Tongue (tissue), 3 donors: ENCODE measurements at places on chromosomes 7 and 10.

DNA sequence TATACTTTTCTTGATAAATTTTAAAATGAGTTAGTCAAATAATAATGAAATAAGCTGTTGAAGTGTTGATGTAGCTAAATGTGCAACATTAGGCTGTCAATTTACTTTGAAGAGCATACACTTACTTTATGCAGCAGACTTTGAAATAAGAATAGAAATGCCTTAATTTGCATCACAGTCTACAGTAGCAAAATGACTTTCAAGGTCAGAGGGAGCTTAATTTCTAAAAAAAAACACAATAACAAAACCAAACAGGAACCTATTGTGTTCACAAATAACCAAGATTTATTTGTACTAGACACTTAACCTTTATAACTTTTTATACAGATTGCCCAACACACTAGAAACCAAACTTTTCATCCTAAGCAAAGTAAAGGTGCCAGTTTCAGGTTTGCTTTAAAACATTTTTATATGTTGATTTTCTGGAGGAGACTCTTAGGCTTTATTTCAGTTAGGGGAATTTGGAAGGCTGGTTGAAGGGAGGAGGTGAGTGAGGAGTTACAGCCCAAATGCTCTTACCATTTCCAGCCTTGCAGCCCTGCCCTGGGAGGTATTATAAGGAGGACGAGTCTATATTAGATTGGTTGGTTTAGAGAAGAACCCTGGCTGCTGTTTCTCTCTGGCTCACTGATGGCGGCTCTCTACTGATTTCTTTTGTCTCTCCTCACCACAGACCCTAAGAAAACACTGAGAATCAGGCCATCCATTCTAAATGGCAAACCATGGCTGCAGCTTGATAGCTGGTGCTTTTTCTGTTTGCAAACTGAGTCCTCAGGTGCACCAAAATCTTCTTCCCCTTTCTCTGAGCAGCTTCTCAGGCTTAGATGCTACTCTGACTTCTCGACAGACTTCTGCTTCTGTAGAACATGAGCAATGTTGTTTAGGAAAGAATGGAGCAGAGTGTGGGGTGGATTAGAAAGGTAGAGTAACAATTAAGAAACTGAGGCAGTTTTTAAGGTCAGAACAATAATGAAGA lies 55.2 kb upstream of the RPA3 start:
- no peak for DNase-seq

GRCh38 chr7:36439624-36440023 lies 50.0 kb downstream of the ANLN start:
- DNase-seq, result no peak

- DNase-seq, result no peak
Observed at GRCh38 chr10:114652402-114653368, 5.4 kb downstream of the ABLIM1 start.

- DNase-seq, result no peak
Observed at GRCh38 chr10:126595160-126595559, 75.3 kb downstream of the C10orf90 start.

DNA sequence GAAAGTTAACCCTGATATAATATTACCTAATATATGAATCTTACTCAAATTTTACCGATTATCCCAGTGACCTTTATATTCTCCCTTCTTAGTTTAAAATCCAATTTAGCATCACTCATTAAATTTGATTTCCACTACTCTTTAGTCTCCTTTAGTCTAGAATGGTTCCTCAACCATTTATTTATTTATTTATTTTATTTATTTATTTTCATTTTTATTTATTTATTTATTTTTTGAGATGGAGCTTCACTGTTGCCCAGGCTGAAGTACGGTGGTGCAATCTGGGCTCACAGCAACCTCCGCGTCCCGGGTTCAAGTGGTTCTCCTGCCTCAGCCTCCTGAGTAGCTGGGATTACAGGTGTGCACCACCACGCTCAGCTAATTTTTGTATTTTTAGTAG lies 92.8 kb downstream of the LCOR start:
- no peak for DNase-seq

- no peak for DNase-seq
Observed at GRCh38 chr7:81419731-81420130, 350.1 kb downstream of the HGF start.

DNA sequence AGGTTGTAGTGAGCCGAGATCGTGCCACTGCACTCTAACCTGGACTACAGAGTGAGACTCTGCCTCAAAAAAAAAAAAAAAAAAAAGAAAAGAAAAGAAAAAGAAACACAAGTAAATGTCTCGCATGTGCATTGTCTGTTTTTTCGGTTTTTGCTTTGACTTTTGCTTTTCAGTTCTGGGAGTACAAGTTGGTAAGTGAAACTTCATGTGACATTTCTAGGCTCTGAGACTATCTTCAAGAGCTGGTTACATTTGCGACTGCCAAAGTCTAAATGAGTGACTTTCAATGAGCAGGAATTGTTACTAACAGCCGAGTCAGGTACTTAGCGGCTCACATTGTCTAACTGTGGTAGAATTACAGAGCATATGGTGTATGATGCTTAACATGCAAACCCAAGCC lies 107.0 kb upstream of the CELF2 start:
- no peak for DNase-seq

- no peak for DNase-seq
Observed at GRCh38 chr10:63503395-63503794, 17.8 kb upstream of the REEP3 start.

DNA sequence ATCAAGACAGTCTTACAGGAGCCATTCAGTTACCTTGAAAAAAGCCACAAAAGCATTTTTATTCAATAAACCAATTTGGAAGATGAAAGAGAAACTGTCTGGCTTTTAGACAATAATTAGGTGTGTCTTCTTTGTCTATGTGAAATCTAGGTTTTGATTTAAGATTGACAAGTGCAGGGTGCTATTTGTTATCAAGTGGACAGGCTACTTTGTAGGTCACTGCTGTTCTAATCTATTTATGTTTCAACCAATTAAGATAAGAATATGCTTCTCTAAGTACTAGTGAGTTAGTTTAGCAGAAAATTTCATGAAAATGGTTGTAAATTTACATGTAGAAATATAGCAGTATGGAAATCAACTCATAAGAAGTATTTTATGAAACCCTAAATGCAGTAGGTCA lies 177.5 kb downstream of the CACNA2D1 start:
- DNase-seq, result no peak

GRCh38 chr7:106775552-106775936 lies 89.5 kb upstream of the PIK3CG start:
- DNase-seq, result no peak

DNA sequence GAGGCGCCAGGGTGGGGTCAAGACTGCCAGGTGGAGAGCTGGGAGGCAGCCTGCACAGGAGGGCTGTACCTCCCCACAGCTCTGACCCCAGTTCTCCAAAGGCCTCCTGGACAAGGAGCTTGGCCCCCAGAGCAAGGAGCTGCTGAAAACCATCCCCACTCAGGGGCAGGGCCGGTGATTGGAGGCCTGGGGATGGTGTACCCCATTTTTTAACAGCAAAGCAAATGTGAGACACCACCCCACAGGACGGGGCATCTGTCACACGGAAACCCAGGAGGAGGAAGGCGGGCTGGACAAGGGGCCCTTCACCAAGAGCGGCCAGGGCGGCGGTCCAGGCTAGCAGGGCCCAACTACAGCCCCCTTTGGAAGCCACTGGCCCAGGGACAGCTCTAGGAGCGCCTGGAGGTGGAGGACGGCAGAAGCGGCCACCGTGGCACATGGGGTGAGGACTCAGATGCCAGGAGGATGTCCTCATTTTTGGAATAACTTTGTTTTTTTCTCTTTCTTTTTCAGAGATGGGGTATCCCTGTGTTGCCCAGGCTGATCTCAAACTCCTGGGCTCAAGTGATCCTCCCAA lies 56.4 kb upstream of the TNRC18 start:
- DNase-seq, result no peak
